ENCODE measurements at places on chromosomes 3 and 15.

- no peak for DNase-seq
Observed at GRCh38 chr15:52652984-52653383, 26.2 kb downstream of the ATOSA start.

- DNase-seq: no peak
Observed at GRCh38 chr3:35498506-35499210, 140.7 kb upstream of the ARPP21 start.

DNA sequence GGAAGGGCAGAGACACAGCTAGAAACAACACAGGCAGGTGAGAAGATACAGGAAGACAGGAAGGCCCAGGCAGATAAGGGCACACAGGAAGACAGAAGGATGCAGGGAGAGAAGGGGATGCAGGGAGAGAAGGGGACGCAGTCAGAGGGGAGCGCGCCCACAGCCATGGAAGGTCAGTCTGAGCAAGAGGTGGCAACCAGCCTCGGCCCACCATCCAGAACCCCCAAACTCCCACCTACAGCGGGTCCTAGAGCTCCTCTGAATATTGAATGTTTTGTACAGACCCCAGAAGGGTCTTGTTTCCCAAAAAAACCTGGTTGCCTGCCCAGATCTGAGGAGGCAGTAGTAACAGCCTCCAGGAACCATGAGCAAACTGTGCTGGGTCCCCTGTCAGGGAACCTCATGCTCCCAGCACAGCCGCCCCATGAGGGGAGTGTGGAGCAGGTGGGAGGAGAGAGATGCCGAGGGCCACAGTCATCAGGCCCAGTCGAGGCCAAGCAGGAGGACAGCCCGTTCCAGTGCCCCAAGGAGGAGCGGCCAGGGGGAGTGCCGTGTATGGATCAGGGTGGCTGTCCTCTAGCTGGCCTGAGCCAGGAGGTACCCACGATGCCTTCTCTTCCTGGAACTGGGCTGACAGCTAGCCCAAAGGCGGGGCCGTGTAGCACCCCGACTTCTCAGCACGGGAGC is 27.6 kb upstream of the SLC28A1 start:
- no peak for DNase-seq

GRCh38 chr15:77807115-77807514 is 174.4 kb upstream of the LINGO1 start:
- DNase-seq: no peak

GRCh38 chr15:51580982-51581381 is 41.6 kb downstream of the DMXL2 start:
- DNase-seq: no peak

GRCh38 chr15:41564286-41564959 is 5.4 kb downstream of the TYRO3 start:
- DNase-seq: no peak

DNA sequence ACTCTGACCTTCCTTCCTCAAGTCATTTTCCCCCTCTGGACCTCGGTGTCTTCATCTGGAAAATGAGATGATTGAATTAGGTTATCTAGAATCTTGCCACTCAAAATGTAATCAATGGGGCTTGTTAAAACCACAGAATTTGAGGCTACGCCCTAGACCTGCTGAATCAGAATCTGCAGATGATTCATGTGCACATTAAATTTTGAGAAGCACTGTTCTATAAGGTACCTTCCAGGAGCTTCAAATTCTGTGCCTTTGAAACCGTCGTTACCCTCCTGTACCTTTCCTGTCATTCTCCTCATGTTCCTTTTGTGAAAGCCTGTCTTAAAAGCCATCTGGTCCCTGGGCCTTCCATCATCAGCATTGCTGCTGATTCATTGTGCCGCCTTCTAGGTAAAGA is 172.4 kb upstream of the TOPAZ1 start:
- DNase-seq: no peak

- no peak for DNase-seq
Observed at GRCh38 chr3:128315313-128315712, 151.4 kb downstream of the DNAJB8 start.

GRCh38 chr3:183378008-183378407 is 50.4 kb downstream of the MCF2L2 start:
- DNase-seq: no peak

- DNase-seq: no peak
Observed at GRCh38 chr3:173734473-173734872, 336.9 kb downstream of the NLGN1 start.

DNA sequence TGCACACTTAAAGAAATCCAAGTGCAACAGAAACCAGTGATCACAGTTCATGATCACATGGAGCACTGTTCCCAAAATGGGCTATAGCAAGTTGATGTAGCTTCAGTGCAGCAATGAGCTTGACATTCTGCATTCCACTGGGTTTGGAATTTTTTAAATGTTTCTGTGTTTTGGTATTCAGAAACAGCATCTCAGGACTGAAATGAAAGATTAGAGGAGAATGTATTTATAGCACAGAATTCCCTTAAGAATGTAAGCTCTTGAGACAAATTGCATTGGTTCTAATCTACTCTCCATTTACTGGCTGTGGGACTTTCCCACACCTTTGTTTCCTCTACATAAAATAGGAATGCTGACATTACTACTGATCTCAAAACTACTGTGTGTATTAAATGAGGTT is 162.7 kb downstream of the FGF12 start:
- DNase-seq: no peak

DNA sequence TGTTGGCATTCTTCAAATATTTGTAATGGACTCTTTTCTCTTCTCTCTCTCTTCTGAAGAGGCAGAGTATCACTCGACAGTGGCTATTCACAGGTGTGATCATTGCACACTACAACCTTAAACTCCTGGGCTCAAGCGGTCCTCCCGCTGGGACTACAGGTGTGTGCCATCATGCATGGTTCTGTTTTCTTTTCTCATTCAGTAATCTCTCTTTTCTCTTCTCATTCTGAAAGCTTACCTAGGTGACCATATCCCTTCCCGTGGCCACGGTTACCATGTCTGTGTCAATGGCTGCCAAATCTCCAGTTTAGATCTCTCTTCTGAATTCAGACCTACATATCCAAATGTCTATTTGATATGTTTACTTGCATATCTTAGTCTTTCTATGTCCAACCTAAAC is 96.3 kb downstream of the SOX2 start:
- no peak for DNase-seq

- no peak for DNase-seq
Observed at GRCh38 chr15:98421419-98422129, 226.8 kb upstream of the IGF1R start.

GRCh38 chr15:78804391-78804792 is 6.9 kb downstream of the ADAMTS7 start:
- DNase-seq: no peak

GRCh38 chr3:11371747-11372146 is 99.5 kb downstream of the ATG7 start:
- no peak for DNase-seq

DNA sequence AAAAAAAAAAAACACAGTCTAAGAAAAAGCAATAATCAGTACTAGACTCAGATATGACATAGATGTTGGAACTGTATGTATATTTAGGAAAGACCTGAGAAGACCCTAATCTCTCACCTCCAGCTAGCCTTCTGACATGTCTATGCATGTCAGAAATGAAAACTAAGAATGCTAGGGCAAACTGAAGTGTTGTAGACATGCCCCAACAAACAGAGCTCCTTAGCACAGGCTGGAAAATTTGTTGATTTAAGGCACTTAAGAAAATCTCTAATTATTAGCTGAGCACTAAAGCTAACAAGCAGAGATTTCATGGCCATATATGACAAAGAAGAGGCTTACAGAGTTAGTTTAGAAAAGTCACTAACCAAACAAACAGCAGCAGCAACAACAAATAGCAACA is 45.5 kb upstream of the PRSS50 start:
- DNase-seq: no peak

GRCh38 chr3:37218206-37218605 is 43.8 kb upstream of the LRRFIP2 start:
- no peak for DNase-seq

- DNase-seq: no peak
Observed at GRCh38 chr3:151426341-151426657, 34.6 kb downstream of the IGSF10 start.

- peak; percentile 28 for DNase-seq
Observed at GRCh38 chr3:124200407-124200806, 208.5 kb upstream of the ROPN1 start.

DNA sequence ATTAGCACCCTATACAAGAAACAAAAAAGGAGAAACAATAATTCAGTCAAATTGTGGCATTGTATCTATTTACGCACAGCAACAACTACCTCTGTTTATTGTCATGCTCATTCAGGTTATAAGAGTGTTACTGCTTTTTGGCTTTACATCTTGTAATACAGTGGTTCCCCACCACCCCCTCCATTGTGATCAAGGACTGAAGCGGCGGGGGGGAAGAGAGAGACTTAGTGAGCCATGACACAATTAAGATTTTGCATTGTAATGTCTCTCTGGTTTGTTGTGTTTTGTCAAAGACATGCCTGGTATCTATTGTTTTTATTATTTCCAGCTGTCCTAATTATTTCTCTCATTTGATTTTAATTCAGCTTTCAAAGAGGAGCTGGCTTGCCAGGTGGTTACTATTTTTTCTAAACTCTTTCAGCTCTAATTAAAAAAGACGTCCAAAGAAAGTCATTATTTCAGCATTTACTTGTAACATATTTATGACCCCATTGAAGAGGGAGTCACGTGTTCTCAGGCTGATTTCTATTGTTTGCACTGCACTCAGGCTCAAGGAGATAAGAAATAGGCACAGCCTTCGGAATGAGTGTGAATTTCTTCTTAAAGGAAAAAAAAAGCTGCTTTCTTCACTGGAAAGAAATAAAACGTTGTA is 234.4 kb upstream of the TBL1XR1 start:
- DNase-seq: no peak
